ENCODE measurements at places on chromosomes 16 and 17.

GRCh38 chr17:8941520-8941919 lies 24.0 kb downstream of the PIK3R5 start:
- peak; percentile 33 for DNase-seq

- DNase-seq, result no peak
These were observed 14.9 kb downstream of the RBFOX3 start for GRCh38 chr17:79595921-79596320.

- DNase-seq, result no peak
These were observed 93.7 kb downstream of the CHD9NB start for GRCh38 chr16:52958951-52959350.

DNA sequence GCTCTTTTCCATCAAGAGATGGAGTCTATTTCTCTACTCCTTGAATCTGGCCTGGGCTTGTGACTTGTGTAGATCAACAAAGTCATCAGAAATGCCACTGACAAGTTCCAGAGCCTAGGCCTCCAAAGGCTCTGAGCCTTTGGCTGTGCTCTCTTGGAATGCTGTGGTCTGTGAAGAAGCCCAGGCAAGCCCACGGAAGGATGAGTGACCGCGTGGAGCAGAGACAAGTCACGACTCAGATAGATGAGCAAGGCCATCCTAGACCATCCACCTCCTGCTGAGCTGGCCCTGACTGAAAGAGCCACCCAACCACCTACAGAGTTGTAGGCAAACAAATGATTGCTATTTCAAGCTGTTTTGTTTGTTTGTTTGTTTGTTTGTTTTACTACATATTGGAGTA lies 11.6 kb upstream of the ICAM2 start:
- DNase-seq, result no peak

- peak; percentile 29 for DNase-seq
These were observed 59.4 kb upstream of the ALOX12 start for GRCh38 chr17:6936370-6937028.

DNA sequence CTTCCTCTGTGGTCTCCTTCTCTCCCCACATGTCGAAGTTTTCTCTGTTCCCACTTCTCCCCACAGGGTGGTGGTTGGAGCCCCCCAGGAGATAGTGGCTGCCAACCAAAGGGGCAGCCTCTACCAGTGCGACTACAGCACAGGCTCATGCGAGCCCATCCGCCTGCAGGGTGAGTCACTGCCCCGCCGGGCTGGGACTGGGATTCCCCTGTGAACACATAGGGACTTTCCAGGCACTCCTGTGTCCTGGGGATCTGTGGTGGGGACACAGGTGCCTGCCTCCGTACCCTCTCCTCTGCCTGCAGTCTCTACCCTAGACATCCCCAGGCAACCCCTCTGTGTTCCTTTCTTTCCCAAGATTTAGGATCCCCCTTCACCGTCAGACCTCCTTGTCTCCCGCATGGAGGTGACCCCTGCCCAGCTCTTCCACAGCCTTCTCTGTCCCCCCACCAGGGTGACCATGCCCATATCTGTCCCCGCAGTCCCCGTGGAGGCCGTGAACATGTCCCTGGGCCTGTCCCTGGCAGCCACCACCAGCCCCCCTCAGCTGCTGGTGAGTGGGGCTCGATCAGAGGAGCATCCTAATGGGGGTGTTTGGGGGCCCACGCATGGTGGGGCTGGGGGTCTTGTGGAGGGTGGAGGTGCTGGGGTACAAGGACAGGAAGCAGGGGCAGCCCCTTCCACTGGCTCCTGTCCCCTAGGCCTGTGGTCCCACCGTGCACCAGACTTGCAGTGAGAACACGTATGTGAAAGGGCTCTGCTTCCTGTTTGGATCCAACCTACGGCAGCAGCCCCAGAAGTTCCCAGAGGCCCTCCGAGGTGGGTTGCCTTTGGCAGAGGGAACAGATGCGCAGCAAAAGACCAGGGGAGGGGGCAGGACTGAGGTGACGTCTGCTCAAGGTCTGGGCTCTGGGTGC lies 5.8 kb downstream of the ITGAM start:
- no peak for DNase-seq

- DNase-seq, result no peak
These were observed 296.1 kb downstream of the CNTNAP4 start for GRCh38 chr16:76573281-76573680.

DNA sequence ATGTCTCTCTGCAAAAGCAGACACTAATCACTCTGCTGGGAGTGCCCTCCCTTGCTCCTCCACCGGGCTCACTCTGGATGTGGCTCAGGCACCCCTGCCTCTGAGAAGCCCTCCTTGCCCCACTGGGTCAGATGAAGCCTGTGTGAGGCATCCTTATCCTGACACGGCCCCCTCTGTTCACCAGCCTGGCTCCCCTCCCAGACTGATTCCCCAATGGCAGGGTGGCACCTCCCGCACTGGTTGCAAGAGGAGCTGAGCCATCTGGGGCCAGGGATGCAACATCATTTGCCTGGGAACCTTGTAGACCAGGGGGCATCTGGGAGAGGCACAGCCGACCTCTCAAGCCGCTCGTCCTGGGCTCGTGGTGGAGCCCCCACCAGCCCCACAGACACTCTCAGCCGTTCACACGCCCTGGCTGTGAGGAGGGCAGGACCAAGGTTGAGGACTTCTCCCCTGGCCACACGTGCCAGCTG lies 6.7 kb downstream of the SMTNL2 start:
- no peak for DNase-seq
